Skin of body (tissue), 3 donors: ENCODE measurements at places on chromosomes 7 and 10.

DNA sequence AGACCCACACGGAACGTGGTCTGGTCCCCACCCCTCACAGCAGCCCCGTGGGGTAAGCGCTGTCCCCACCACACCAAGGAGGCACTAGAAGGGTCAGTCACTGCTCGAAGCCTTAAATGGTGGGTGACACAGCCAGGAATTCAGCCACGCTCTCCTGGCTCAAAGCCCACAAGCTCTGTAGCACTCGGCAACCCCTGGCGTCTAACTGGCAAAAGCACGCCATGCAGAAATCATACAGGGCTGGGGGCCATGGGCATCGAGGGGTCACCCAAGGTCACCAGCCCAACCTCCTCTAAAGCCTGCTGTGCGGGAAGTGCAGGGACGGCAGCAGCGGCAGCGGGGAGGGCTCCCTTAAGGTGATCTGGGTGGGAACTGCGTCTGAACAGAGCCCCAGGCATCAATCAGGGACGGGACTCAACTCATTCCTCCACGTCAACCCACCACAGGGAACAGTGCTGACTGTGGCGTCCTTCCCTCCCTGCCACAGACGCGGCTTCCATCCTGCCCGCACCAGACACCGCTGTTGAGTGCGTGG is 7.8 kb downstream of the GPER1 start:
- no peak for DNase-seq

GRCh38 chr10:114821915-114822443 is 399 bp downstream of the FHIP2A start:
- no peak for DNase-seq

- no peak for DNase-seq
Measured at GRCh38 chr10:101400585-101400984, 46.6 kb downstream of the BTRC start.

DNA sequence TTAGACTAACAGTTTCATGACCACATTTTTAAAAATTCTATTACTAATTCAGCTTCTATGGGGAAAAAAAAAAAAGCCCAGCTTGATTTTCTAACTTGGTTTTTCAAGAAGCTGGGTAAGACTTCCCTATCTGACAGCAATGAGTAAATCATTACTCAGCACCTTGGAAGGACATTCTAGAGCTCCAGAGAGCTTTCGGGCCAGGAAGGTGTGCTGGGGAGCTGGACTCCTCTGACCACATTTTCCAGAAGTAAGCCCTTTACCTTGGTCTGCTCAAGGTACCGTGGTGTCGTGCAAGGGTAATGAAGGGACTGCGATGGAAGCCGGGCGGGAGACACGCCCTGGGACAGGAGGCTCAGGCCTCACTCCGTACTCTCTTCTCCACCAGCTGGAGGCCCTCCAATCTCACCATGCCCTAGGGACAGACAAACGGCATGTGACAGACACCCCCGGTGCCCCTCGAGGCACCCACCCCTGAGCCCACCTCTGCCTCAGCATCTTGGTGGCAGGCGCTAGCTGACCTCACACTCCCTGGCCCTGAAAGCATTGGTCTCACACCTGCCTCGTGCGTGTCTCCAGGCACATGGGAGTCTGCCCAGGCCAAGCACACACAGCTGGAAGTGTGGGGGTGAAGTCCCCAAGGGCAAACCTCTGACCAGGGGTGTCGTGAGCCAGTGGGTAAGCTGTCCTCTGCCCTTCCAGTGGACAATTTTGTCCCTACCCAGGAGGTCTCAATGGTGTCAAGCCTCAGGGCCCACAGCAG is 152.1 kb downstream of the OAT start:
- DNase-seq: no peak

- no peak for DNase-seq
Measured at GRCh38 chr7:129690701-129691100, 79.2 kb downstream of the NRF1 start.

- no peak for DNase-seq
Measured at GRCh38 chr7:27193335-27194001, 6.4 kb downstream of the HOXA13 start.

- DNase-seq: no peak
Measured at GRCh38 chr7:123823898-123824753, 20.8 kb upstream of the HYAL4 start.

DNA sequence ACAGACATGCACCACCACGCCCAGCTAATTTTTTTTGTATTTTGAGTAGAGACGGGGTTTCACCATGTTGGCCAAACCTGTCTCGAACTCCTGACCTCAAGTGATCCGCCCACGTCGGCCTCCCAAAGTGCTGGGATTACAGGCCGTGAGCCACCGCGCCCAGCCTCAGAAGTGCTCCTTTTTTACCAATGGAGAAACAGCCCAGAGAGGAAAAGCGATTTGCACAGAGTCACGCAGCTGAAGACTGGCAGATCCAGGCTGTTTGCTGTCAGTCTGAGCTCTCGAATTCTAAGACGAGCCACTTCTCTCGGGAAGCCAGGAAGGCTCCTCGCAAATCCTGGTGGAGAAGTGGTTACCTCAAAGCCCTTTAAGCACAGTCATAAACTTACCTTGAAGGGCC is 57.4 kb upstream of the SDK1 start:
- no peak for DNase-seq

DNA sequence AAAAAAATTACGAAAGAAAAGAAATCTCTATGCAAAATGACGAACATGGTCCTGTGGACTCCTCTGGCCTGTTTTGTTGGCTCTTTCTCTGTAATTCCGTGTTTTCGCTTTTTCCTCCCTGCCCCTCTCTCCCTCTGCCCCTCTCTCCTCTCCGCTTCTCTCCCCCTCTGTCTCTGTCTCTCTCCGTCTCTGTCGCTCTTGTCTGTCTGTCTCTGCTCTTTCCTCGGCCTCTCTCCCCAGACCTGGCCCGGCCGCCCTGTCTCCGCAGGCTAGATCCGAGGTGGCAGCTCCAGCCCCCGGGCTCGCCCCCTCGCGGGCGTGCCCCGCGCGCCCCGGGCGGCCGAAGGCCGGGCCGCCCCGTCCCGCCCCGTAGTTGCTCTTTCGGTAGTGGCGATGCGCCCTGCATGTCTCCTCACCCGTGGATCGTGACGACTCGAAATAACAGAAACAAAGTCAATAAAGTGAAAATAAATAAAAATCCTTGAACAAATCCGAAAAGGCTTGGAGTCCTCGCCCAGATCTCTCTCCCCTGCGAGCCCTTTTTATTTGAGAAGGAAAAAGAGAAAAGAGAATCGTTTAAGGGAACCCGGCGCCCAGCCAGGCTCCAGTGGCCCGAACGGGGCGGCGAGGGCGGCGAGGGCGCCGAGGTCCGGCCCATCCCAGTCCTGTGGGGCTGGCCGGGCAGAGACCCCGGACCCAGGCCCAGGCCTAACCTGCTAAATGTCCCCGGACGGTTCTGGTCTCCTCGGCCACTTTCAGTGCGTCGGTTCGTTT is 83.5 kb upstream of the SLF2 start:
- no peak for DNase-seq

GRCh38 chr7:22420973-22421635 is 64.2 kb upstream of the RAPGEF5 start:
- no peak for DNase-seq

- no peak for DNase-seq
Measured at GRCh38 chr7:115883629-115884028, 146.9 kb downstream of the TFEC start.

GRCh38 chr7:81903115-81903514 is 133.3 kb upstream of the HGF start:
- no peak for DNase-seq

DNA sequence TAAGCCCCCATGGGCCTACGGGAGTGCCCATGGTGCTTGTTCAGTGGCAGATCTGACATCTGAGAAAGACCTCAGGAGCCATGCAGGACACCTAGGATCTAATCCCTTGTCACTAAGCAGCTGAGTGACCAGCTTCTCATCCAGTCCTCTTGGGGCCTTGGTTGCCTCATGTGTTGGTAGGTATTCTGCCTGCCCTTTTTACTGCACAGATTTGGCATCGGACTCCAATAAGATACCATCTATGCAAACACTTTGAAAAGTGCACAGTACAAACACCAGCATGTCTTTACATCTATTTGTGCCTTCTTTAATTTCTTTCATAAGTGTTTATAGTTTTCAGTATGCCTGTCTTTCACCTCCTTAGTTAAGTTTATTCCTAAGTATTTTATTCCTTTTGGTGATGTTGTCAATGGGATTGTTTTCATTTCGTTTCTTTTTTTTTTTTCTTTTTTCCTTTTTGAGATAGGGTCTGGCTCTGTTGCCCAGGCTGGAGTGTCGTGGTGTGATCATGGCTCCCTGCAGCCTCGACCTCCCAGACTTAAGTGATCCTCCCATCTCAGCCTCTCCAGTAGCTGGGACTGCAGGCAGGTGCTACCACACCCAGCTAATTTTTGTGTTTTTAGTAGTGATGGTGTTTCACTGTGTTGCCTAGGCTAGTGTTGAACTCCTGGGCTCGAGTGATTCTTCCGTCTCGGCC is 10.4 kb downstream of the STOX1 start:
- no peak for DNase-seq

GRCh38 chr7:27161214-27161720 is 4.1 kb downstream of the HOXA9 start:
- DNase-seq: no peak

DNA sequence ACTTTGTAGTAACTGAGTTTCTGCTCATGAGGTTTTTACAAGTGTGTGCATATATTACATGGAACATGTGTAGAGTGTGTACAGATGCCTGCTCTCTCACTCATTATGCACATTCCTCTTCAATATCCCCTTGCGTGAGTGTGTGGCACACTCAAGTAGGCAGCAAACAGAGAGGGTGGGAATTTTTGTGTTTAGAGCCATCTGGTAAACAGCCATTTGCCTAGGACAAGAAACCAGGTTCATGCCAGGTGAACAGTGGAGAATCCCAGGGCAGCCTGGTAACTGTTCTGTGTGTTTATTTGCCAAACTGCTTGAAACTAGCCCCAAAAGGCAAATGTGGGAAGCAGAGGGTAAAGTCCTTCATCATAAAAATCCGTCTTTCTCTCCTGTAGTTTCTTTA is 19.9 kb downstream of the FBXW4 start:
- no peak for DNase-seq

- peak; percentile 36 for DNase-seq
Measured at GRCh38 chr10:113087165-113088029, 137.3 kb downstream of the TCF7L2 start.

GRCh38 chr7:30595436-30596013 is 847 bp downstream of the GARS1 start:
- no peak for DNase-seq

GRCh38 chr7:157825325-157825724 is 488.5 kb downstream of the DNAJB6 start:
- DNase-seq: no peak

- DNase-seq: no peak
Measured at GRCh38 chr7:116800594-116800993, 61.8 kb upstream of the CAPZA2 start.
